Hepatic stellate cell (primary cell): ENCODE measurements at places on chromosomes 2 and 18.
A peak's percentile ranks its signal among the peaks of the same experiment; 100 is the strongest.

- no peak for DNase-seq
Measured at GRCh38 chr2:182247831-182248230, 179.0 kb downstream of the PDE1A start.

DNA sequence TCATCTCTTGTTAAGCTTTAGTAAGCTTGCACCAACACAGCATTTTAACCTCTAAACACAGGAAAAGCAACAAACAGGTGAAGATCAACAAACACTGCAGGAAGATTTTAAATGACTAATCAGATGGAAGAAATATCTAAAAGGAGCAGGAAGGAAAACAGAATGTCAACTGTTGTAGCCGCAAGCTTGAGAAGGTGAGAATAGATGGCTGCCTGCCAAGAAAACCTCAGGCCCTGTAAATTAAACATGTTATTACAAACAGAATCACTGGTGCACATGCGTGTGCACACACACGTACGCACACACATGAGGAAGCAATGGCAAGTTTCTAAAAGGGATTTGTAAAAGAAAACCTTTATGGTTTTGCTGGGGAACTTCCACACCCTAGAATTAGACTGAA, 257.8 kb upstream of the GALNT5 start:
- DNase-seq, result no peak

- no peak for DNase-seq
Measured at GRCh38 chr2:21814588-21815149, 690.9 kb downstream of the TDRD15 start.

- no peak for DNase-seq
Measured at GRCh38 chr2:173355866-173356508, 1.3 kb downstream of the CDCA7 start.

DNA sequence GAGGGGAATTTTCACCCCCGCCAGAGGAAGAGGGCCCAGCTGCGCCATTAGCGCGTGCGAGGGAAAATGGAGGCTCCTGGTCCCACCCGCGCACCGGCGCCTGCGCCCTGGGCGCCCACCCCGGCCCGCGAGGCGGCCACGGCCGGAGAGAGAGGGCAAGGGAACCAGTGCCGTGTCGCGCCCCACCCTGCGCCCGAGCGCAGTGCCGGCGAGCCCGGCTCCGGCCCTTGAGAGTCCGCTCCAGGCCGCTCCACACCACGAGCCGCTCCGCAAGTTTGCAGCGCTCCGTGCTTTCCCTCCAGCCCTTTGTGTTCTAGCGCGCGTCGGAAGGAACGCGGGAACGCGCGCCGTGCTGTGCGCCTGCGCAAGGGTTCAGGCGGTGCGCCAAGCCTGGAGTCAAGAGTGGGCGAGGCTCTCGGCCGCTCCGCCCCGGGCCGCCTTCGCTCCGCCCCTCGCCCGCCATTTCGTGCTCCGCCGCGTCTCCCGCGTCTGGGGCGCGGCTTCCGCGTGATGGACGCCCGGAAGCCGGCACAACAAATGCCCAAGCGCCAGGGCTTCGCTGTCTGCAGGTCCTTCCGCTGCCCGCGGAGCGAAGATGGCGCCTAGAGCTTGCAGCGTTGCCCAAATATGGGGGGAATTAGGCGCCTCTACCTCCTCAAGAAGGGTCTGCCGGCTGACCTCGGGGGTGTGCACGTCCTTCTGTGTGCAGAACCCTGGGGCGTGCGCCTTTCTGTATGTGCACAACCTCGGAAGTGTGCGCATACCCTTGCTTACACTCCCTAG, 46.1 kb upstream of the PTMA start:
- peak; percentile 75 for DNase-seq

- no peak for DNase-seq
Measured at GRCh38 chr2:233935426-233935825, 18.3 kb downstream of the TRPM8 start.

DNA sequence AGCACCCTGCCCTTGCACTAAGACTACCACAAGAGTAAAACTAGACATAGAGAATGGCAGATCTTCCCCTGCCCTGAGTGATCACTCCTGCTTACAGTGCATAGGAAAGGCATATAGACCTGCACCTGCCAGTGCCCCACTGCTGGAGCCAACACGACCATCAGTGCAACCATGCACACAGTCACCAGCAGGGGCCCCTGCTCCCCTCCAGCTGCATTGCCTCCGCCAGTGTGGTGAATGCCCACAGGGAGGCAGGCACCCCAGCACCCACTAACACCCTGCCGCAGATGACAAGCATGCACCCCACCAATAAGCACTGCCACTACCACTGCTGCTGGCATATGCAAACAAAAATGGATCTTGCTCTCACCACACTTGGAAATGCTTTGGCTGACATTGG, 478.8 kb downstream of the ADCYAP1 start:
- DNase-seq, result no peak

- no peak for DNase-seq
Measured at GRCh38 chr2:212949786-212950185, 201.6 kb downstream of the IKZF2 start.

DNA sequence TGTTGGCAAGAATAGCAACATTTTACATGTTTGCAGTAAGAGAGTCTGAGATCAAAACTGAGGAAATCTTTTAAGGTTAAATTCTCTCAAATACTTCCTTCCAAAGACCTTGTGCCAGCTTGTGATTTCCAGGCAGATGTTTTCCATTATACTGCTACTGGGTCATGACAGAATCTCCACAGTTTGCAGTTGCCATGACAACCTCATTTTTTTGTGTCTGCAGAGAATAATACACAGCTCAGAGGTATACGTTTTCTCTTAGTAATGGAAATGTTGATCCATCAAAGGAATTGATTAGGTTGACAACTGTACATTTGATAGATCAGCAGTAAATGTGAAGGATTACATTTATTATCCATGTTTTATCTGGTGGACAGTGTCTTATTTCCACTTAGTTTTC, 29.1 kb upstream of the CSRNP3 start:
- DNase-seq, result peak; percentile 27

DNA sequence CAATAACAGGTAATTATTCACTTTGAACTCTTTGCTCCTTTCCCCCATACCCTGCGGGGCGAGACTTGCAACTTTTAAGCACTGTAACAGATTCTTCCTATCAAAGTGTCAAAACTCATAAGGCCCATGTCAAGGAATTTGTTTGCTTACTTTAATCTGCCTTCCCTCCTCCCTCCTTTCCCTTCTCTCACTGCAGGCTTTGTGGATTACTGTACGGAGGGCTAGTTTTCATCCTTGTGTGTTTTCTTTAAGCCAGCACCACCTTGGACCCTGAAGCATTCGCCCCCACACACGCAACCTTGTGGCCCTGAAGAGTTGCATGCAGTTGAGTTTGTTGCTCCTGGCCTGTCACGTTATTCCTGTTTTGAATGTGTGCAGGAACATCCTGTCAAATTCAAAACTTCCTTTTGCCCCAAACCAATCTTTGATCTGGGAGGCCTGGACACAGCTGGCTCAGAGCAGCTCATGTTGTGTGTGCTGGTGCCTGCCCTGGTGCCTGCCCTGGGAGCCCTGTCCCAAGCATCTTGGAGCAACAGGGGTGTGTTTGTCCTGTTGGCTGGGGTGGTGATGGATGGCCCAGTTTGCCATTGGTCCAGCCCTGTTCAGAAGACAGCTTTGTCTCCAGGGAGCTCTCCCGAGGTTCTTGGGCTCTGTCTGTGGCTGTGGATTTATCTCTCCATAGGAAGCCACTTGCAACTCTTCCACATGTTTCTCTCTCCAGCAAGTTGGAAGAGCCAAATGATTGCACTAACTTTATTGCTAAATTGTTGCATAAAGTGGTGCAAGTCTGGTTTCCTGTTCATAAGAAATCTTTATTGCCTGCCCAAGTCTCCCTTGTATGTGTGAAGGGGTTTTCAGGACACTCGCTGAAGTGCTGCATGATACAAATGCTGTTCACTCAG, 199.6 kb downstream of the VAPA start:
- DNase-seq, result no peak

GRCh38 chr2:196551014-196551413, 88.5 kb upstream of the CCDC150 start:
- DNase-seq, result no peak

DNA sequence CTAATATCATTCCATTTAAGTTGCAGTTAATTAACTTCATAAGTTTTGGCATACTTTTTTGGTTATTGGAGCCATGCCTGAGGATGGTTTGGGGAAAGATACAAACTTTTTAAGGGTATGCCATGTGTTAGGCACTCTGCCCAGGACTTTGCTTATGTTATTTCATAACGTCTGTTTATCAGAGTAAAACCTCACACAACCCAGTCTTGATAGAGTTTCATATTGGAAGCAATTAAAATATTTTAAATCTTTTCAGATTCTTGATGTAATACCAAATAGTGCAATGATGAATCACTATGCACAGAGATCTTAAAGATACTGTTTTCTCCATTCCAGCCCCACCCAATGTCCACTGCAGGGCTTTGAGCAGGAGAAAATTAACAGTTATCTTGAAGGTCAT, 529.1 kb upstream of the HNMT start:
- no peak for DNase-seq

DNA sequence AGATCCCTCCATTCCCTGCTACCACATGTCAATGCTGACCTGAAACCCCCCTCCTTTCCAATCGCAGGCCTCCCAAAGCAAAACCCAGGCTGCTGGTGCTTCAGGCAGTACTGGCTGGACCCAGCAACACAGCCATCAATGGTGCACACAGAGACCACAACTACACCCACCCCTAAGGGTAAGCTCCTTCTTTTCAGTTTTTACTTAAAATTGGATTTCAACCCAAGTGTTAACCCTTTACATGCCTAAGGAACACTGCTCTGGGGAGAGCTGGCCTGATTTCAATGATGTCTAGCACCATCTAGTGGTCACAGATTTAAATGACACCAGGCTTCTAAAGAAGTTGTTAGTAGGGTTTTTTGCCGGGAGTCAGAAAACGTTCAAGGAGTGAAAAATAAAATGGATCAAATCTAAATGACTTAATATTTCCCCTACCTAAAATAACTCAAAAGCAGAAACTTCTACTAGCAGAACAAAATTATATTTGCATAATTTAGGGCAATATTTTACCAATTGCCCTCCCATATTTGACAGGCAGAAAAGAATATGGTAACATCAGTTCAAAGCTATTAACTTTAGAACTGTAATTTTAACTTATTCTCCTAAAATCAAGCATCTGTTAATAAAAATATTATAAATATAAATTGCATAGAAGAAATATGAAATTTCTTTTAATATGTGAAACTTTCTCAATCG, 24.6 kb downstream of the FECH start:
- peak; percentile 58 for DNase-seq

- no peak for DNase-seq
Measured at GRCh38 chr2:224178056-224178455, 139.0 kb upstream of the SERPINE2 start.
